Activated CD4-positive, alpha-beta T cell treated with anti-CD3 and anti-CD28 coated beads, Interleukin-2, amount 50 U/mL, for 48 hours (primary cell): ENCODE measurements at places on chromosomes 2 and 18.
A peak's percentile ranks its signal among the peaks of the same experiment; 100 is the strongest.

GRCh38 chr2:222468346-222468745, 44.0 kb downstream of the SGPP2 start:
- no peak for DNase-seq

- DNase-seq, result no peak
Observed at GRCh38 chr2:18413676-18414396, 146.6 kb downstream of the RDH14 start.

GRCh38 chr18:31424383-31424988, 23.1 kb upstream of the DSG3 start:
- DNase-seq, result peak; percentile 5

DNA sequence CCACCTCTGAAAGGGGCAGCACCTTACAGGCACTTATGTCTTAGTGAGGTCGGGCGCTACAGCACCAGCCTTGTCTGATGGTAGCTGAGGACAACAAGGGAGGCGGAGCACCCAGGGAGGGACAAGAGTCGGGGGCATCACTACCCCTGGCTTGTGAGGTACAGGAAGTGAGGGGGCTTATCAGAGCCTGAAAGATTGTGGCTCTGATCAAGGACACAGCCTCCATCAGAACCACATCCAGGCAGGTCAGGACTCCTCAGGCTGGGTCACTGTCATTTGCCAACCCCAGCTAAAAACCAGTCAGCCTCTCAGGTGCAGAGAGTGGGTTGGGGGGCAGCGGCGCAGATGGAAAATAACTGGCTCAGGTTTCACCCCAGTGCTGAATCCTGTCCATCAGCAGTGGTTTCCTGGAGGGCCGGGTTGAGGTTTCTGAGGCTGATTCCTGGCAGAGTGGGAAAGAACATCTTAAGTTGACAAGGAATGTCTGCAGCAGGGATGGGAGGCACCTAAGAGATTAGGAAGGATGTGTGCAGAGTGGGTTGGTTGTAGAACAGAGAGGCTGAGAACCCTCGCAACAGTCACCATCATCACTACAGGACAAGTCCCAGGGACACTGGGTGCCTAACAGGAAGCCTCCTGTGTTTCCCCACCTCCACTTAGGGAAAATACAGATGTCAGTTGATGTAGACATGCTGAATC, 45.3 kb downstream of the FBLN7 start:
- DNase-seq, result no peak

DNA sequence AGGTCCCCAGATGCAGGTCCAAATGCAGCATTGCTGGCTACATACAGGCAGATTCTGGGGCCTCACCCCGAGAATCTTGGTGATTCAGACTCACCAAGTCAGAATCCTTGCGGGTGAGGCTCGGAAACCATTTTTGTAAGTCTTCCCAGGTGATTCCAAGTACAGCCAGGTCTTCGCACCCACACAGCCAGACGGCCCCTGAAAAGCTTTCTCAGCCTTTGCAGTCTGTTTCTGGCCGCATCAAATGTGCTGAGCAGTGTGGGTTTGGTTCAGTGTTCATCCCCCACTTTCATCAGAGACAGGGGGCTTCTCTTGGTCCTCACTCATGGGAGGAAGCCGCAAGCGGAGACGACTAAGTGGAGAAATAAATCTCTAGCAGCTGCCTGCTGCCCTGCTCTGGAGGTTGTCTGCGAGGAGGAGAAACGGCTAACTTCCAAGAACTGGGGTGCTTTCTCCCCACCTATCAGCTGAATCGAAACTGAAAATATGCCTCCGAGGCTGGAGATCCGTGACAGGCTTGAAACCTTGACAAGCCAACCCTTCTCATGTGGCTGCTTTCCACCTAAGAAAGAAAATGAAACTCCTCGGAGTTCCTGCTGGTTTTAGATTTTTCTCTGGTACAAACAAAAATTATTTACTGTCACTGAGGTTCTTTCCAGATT, 8.9 kb upstream of the TMEM185B start:
- DNase-seq, result peak; percentile 59

GRCh38 chr2:57894381-57894780, 152.2 kb upstream of the VRK2 start:
- DNase-seq, result no peak

GRCh38 chr2:42792583-42793333, at the start of gene HAAO:
TSS of gene HAAO (minus strand) at chr2:42792583. CDS start at chr2:42792536, 47 bp downstream.
- no peak for DNase-seq

DNA sequence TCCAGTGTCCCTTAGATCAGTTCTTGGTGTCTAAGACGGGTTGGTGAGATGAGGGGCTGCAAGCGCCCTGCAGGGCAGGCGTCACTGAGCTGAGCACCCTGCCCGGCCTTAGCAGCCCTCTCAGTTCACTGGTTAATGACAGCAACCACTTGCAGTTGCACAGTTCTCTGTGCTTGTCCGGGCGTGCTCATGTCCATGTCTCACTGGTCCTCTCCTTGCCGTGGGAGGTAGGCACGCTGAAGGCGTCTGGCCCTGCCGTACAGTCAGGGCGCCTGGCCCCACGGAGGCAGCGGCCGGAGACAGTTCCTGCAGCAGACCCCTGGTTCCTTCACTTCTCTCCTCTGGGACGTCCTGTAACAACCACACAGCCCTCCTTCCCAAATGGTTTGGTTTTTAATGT, 75.3 kb downstream of the ARHGEF4 start:
- DNase-seq, result no peak

DNA sequence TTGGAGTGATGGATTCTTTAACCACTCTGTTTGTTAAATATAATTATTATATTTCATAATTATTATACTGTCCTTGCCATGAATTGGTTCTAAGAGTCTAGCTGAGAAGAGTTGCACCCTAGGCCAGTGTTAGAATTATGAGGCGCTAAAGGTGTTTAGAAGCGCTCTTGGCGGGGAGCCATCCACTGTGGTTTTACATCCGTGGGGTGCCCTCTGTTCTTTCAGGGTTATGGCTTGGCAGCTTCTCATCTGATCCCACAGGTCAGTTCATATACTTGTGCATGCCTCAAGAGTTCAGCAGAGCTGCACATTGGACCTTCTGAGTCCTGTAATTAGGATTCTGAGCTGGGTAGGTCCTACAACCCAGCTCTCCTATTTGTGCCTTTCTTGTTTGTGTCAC, 9.1 kb downstream of the ASAP2 start:
- no peak for DNase-seq

DNA sequence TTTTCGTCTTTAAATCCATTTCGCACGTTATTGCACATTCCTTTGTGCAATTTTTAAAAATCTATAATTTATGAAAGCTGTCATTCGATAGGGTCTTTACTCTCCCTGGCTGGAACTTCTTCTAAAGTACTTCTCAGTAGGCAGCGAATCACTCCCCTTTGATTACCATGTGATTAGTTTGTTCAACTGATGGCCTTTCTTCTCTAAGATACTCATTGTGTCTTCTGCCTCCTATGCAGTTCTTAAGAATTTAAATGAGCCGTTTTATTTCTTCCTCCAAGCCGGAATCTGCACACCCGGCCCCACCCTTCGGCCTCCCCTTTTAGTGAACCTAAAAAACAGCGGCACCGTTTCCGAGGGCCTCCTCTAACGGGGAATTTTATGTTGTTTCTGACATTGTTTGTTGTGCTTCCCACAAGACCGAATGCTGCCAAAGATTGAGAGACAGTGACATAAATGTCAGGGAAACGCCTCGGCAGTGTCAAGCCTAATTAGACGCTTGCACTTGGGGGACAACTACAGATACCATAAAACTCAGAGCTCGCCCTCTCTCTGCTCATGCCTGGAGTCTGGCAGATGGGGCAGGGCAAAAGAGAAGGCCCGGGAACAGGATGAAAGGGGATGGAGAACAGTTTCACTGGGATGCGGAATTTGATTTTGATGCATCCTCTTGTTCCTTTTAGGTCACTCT, 255.3 kb downstream of the BCL11A start:
- DNase-seq, result no peak

DNA sequence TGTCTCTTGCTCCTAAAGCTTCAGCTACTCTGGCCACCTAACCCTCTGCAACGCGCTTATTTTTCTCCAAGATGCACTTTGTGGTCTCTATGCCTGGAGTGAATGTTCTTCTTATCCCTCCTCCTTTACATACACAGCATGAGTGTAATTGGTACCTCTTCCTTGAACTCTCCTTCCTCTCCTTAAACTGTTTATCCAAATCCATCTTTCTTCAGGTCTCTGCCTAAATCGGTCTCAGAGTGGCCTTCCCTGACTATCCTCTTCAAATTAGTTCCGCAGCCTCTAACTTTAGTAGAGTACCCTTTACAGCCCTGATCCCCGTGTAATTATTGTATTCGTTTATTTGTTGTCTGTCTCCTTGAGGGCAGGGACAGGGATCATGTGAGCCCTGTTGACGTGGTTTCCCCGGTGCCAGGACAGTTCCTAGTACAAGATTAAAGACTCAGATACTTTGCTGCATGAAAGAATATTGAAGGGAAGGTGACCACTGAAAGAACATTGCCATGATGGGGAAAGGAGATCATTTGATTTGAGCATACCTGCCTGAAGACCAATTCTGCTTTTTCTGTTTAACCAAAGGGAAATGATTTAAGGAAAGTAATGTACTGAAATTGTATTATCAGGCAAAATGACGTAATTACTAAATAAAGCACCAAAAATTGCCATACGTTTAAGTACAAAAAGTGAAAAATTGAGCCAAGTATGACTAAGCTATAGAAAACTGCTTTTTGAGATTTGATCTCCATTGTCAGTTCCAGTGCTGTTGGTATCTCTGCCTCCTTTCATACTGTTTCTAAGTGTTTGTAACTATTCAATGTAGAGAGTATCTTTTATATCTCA, 1.2 kb downstream of the CNOT9 start:
- no peak for DNase-seq

DNA sequence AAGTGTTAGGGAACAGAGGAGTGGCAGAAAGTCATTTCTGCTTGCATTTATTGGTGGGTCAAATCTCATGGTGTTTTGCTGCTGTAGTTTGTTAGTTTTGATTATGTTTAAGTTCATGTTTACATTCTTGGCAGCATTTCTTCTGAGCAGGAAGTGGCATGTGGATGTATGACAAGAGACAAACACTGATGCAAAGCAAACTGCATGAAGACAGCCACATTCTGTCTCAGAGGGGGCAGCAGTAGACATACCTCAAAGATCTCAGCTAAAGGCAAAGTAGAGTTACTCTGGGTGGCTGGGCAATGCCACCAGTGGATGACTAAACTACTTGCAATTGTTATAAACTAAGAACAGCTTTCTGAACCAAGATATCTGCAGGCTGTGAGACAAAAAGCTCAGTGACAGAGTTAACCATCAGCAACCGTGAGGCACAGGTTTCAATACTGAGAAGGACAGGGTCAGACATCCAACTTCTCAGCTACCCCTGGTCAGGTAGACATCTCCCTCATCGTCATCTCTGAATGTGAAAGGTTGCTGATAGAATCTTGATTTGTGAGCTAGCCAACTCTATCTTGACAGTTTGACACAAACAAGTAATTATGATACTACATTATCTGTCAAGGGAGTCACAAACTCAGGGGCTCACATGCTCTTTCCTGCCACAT, 16.4 kb downstream of the GALNT3 start:
- DNase-seq, result no peak

GRCh38 chr18:71727909-71728308, 816.2 kb downstream of the CBLN2 start:
- DNase-seq, result no peak

DNA sequence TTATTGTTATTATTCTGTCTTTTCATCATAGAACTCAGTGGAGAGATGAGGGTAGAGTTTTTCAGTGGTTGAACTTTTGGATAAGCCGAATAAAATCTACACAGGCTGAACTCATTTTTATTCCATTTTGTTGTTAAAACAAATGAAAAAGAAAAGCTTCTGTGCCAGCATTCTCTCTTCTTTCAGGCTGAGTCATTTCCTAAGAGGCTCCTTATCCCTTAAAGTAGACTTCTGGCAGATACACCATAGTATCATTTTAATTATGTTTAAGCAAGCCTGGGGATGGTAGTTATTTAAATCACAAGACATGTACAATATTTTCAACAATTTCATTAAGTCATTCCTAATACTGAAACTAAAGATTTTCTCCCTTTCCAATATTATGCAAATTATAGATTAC, 1364.0 kb upstream of the NRXN1 start:
- DNase-seq, result no peak

DNA sequence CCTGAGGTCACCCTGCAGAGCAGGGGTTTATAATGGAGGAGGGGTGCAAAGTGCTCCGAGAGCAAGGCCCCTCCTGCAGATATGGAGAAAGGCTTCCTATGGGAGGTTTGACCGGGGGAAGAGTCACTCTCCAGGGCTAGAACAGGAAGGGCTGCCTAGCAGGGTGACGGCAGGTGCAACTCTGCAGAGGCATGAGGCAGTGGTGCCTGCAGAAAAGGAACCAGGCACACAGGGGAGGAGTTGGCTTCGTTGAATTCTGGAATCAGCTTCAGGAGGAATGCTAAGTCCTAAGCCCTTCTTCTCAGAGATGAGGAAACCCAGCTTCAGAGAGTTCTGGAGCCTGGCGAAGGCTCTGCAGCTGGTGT, 17.5 kb upstream of the HPCAL1 start:
- DNase-seq, result no peak

GRCh38 chr2:196112418-196113034, 43.9 kb upstream of the DNAH7 start:
- DNase-seq, result no peak

DNA sequence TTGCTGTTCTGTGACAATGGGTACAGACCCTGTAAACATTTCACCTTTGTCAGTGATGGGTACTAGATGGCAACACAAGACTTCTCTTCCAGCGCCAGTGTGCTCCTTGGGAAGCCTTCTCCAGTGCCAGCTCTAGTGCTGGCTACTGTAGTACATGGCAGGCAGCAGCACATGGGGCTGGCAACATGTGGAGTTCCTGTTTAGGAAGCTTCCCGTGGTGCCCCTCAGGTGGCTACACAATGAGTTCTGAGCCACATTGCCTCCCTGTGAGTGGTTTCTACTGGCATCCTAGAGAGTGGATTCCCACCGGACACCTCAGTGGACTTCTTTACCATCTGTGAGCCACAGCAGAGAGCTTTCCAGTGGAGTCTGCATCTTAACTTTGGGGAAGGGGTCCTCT, 302.1 kb downstream of the CYRIA start:
- DNase-seq, result no peak

DNA sequence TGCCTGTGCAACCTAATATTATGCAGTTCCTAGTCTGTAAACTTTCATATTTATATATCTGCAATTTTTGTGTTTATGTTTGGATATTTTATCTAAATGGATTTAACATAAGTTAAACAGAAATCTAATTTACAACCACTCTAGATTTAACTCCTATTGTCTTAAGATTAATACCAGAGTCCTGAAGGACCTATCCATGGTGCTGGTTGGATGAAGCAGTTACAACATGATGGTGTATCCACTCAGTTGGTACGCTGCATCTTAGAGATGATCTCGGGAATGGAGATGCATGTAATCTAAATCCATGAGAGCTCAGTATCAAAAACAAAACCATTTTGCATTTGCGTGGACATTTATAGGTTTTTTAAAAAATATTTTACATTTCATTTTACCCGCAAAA, 745.9 kb upstream of the SLC8A1 start:
- DNase-seq, result no peak

DNA sequence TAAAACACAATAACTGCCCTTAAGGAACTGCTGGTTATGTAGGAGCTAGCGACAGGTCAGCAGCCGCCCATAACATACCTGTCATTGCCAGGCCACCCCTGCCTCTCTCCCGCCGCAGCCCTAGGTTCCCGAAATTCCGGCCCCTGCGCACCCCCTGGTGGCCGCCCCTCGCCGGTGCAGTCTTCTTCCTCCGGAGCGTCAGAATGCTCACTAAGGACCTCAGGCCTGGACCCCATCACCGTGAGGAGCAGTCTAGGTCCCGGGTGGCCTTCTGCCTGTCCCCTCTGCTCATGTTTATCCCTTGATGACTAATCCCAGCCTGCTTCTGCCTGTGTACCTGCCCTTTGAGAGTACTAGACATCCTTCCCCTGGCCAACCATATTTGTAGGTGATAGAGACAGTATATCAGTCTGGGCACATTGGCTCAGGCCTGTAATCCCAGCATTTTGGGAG, 115.7 kb upstream of the SLC1A4 start:
- peak; percentile 90 for DNase-seq

- no peak for DNase-seq
Observed at GRCh38 chr2:214031566-214031965, 379.3 kb upstream of the VWC2L start.
